ENCODE measurements at places on chromosomes 12 and 14.

- DNase-seq, result no peak
These were observed 1.2 kb downstream of the TMEM120B start for GRCh38 chr12:121713793-121714192.

GRCh38 chr14:73266317-73266716 lies 29.0 kb downstream of the PAPLN start:
- no peak for DNase-seq

DNA sequence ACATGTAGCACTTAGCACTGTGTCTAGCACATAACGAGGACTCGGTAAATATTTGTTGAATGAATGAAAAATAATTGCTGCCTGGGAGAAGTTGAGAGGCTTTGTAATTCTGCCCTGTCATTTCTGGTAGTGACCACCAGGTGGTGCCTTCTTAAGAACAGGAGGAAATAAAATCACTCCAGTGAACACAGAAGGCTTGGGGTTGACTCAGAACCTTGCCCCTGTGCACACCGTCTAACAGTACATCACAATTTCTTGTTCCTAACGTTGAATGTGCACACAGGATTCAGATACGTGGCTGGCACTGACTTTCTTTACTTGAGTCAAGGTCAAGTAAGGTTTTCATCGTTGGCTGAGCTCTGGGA lies 91.8 kb downstream of the RGS6 start:
- no peak for DNase-seq

DNA sequence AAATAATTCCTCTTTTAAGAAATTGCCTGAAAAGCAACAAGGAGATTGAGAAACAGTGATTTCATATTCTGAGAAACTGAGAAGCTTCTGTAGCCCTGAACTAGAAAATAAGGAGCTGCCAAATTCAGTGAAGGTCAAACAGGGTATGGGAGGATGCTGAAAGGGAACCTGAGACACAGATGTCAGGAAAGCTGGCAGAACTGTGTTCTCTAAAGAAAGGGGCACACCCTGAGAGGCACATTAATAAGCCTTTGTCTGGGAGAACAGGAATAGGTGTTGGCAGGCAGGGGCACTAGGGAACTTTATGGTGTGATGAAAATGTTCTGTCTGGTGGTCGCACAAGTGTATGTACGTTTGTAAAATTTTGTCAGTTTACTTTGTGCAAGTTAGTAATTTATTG lies 29.6 kb downstream of the VRK1 start:
- no peak for DNase-seq

- DNase-seq, result no peak
These were observed 119.7 kb downstream of the CAPZA3 start for GRCh38 chr12:18857656-18858055.

DNA sequence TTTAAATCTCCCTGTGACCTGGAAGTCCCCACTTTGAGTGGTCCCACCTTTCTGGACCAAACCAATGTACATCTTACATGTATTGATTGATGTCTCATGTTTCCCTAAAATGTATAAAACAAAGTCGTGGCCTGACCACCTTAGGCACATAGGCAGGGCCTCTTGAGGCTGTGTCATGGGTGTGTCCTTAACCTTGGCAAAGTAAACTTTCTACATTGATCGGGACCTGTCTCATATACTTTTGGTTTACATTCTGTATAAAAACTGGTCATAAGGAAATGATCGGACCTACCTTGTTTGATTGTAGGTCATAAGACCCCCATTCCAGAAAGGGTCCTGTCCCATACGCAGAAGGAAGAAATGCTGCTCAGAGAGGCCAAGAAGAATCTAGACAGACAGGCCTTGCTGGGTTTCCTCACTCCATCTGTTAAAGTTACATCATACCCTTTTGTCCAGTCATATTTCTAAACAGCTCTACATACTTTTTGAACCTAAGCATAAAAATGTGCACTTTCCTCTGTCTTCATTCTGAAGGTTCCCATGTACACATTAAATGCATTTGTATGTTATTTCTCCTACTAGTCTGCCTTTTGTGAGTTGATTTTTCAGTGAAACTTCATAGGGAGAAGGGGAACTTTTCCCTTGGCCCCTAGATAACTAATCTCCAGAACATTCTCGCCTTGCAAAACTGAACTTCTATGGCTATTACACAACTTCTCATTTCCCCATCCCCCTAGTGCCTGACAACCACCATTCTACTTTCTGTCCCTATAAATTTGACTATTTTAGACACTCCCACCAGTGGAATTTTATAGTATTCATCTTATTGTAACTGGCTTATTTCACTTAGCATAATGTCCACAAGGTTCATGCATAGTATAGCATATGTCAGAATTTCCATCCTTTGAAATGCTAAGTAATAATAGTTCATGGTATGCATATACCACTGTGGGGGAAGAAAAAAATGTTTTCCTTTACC lies 30.2 kb upstream of the CPM start:
- no peak for DNase-seq

DNA sequence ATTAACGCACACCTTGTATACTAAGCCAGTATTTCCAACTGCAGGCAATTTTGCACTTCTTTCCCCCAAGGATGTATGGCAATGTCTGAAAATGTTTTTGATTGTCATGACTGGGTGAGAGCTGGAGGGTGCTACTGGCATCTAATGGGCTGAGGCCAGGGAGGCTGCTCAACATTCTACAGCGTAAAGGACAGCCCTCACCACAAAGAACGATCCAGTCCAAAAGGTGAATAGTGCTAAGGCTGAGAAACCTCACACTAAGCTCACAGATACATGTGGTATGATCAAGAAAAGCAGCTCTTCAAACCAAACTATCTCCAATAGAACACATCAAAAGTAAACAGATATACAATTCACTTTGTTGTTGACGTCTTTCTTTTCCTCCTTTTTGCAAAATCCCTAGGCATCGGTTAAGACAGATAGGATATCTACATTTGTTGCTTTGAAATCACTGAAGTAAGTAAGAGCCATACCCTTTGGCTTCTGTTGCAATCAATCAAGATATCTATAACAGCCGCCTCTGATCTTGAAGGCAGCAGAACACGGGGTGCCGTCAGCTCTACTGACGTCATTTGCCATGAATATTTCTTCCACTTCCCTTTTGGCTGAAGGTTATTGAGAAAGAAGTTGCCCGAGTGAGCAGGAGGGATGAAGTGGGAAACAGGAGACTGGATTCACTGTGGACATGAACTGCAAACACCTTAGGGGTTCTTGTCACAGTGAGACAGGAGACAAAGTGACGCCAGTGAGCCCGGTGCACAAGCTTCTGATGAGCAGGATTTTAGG lies 218.3 kb downstream of the FOXN3 start:
- DNase-seq, result no peak

DNA sequence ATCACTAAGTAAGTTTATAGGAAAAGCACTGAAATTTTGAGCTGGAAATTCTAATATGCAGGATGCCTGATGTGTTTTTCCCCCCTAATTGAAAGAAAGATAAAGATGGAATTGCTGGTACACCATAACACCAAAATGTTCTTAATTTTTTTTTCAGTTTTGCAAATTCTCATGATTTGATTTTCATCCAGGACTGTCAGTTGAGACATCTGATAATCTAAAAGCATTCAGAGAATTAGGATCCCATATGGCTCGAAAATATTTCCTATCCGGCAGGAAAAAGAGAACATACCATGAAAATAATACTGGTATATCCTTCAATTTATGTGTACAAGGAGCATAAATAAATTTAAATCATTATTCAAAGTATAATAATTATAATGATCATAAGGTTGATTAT lies 452.1 kb downstream of the APAF1 start:
- DNase-seq, result no peak

DNA sequence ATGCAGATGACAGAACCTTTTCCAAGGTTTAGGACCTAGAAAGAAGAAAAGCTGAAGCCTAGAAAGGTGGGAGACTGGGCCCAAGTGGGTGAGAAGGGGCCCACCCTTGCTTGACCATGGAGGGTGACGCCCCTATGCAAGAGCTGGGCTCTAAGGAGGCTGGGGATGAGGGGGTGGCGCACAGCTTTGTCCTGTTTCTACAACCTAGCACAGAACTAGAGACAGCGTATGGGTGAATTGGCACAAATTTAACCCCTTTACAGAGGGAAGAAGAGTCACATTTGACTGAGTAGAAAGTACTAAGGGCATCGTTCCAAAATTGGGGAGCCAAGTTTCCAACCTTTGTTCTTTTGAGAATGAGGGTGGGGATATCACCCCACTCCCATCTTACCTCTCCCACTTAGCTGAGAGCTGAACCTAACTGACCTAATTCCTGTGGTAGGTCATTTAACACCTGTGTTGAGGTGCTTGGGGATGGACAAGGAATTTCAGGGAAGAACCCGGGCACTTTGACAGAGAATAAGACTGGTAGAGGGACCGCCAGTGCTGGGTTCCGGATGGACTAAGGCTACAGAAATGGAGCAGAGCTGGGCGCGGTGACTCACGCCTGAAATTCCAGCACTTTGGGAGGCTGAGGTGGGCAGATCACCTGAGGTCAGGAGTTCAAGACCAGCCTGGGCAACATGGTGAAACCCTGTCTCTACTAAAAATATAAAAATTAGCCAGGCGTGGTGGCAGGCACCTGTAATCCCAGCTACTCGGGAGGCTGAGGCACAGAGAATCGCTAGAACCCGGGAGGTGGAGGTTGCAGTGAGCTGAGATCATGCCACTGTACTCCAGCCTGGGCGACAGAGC lies 5.2 kb downstream of the NFKBIA start:
- DNase-seq, result no peak

DNA sequence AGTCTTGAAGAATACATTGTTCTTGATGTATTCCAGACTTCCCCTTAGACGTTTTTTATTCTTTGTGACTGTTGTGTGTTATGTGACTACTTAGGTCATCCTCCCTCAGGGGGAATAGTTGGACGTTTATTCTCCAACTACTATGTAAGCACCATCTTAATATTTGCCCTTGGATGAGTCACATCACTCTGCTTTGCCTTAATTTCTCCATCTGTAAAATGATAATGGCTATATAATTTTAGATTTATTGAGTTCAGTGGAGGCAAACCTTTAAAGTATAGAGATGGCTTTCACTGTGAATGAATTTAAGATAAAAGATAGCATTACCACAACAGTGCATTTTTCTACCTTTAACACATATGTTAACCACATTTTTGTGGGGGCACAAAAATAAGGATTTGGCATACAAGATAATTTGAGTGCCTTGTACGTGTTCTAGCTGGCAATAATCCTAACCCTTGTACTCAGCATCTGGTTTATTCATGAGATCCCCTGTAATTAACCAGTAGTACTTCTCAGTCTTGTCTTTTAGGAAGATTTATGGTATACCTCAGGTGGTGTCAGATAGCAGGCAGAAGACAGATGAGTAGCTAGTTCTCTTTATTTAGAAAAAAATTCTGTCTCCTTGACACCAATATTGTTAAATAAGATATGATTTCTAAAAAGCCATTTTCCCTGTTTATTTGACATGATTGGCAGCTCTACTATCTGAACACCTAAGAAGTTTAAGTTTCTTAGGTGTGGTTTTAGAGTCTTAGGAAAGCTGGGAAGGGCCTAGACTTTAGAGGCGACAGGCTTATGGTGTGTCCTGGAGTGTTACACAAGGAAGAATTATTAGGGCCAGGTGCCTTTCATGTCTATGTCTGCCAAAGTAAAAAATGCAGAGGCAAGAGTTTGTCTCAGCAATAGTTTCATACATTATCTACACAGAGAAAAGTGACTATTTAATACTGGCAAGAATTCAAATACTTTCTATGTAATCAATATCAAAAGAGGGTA lies 152.3 kb downstream of the RAD51B start:
- no peak for DNase-seq

- DNase-seq, result no peak
These were observed 67.3 kb upstream of the TSPAN11 start for GRCh38 chr12:30859226-30859625.

GRCh38 chr12:53190108-53190729 lies 9.5 kb upstream of the CSAD start:
- no peak for DNase-seq

- DNase-seq, result no peak
These were observed 485 bp downstream of the SENP1 start for GRCh38 chr12:48105321-48105866.

DNA sequence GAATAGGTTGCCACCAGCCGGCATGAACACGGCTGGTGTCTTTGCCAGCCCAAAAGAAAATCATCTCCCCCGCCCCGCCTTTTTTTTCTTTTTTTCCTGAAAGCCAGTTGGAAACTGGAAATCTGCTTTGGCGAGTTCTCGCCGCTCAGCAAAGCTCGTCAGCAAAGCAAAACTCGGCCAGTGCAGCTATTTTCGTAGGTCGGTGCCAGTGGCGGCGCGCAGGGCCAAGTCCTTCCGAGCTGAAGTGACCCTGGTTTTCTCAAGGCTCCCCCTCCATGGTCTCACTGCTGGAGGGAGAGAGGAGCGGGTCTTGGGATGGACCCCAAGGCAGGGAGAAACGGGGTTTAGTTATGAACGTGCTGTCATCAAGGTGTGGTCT lies 248.4 kb upstream of the RTL1 start:
- DNase-seq, result no peak

DNA sequence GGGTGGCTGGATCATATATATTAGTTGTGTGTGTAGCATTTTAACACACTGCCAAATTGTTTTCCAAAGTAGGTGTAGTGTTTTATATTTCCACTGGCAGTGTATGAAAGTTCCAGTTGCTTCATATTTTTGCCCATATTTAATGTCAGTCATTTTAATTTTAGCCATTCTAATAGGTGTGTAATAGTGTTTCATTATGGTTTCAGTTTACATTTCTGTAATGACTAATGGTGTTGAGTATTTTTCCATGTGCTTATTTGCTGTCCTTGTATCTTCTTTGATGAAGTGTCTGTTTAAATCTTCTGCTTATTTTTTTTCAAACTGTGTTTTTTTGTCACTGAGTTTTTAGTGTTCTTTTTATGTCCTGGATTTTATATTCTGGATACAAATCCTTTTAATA lies 8.7 kb downstream of the TBC1D15 start:
- DNase-seq, result no peak

GRCh38 chr14:81625343-81625742 lies 91.7 kb upstream of the SEL1L start:
- DNase-seq, result no peak

DNA sequence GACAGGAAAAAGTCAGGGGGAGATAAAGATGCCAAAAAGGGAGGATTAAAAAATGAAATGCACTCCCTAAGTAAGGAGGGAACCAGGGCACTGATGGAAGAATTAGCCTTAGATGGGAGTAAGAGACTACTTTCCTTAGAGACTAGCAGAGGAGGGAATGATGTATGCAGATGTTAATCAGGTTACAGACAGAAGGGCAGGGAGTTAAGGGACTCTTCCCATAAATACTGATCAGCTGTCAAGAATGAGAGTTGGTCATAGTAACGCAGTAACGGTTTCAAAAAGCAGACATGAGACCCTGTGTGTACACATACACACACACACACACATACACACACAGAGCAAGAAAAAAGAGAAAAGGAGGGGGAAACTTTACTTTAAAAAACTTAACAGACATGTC lies 93.4 kb downstream of the PHLDA1 start:
- no peak for DNase-seq

- DNase-seq, result no peak
These were observed 66.6 kb downstream of the FLRT2 start for GRCh38 chr14:85596562-85596961.
